ENCODE measurements at places on chromosomes 7 and 10.

GRCh38 chr7:92279396-92280031 is 33.7 kb downstream of the ANKIB1 start:
- H3K36me3 ChIP-seq, result peaks cover 17% of the 10 kb centered on the region
- H3K4me1 ChIP-seq, result peaks cover 5% of the 10 kb centered on the region
- no peak for DNase-seq
- H3K27me3 ChIP-seq, result no peaks in the 10 kb centered on the region
- H3K27ac ChIP-seq, result no peak overlapping the region

GRCh38 chr7:155420116-155420515 is 37.8 kb upstream of the EN2 start:
- DNase-seq, result no peak
- no peaks in the 10 kb centered on the region for H3K36me3 ChIP-seq
- H3K27me3 ChIP-seq, result peaks cover 14% of the 10 kb centered on the region

GRCh38 chr10:63765126-63765525 is 243.9 kb downstream of the REEP3 start:
- DNase-seq, result no peak
- no peaks in the 10 kb centered on the region for H3K36me3 ChIP-seq
- peaks cover 13% of the 10 kb centered on the region for H3K27me3 ChIP-seq
- no peak overlapping the region for H3K4me3 ChIP-seq

DNA sequence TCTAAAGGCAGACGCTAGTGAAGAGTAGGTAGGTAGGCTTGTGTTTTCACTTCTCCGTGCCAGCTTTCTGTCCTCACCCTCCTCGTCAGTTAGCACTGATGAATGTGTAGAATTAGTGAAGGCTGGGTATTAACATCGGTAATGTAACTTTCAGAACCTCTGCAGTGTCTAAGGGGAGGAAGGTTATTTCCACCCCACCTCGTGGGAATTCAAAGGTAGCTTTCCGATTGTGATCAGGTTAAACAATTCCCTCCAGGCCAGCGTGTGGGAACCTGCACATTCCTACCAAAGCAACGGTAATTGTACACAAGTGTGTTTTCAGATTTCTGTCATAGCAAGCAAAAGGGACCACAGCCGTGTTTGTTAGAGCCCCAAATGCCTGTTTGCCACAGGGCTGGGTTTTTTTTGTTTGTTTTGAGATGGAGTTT is 405.0 kb upstream of the GALNT17 start:
- H3K4me3 ChIP-seq, result no peak overlapping the region
- no peaks in the 10 kb centered on the region for H3K36me3 ChIP-seq
- DNase-seq, result no peak
- H3K27me3 ChIP-seq, result no peaks in the 10 kb centered on the region
- H3K27ac ChIP-seq, result no peak overlapping the region

DNA sequence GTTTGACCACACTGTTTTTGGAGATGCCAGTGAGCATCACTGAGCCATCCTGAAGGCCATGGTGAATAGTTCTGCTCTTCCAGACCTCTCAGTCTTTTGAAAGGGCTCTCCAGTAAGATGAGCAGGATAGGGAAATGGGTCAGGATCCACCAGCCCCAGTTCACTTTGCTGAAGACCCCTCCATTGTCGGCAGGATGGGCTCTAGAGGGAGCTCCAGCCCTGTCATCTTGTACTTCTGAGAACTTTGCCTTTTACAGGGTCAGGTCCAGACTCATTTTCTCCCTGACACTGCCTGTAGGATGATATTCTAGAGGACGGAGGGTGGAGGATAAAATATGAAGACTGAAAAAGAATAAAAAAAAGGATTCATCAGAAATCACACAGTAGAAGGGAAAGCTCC is 13.1 kb downstream of the LHFPL3 start:
- no peak overlapping the region for H3K27ac ChIP-seq
- no peaks in the 10 kb centered on the region for H3K4me1 ChIP-seq
- H3K27me3 ChIP-seq, result peaks cover 4% of the 10 kb centered on the region
- H3K4me3 ChIP-seq, result no peak overlapping the region
- no peaks in the 10 kb centered on the region for H3K36me3 ChIP-seq
- DNase-seq, result no peak

DNA sequence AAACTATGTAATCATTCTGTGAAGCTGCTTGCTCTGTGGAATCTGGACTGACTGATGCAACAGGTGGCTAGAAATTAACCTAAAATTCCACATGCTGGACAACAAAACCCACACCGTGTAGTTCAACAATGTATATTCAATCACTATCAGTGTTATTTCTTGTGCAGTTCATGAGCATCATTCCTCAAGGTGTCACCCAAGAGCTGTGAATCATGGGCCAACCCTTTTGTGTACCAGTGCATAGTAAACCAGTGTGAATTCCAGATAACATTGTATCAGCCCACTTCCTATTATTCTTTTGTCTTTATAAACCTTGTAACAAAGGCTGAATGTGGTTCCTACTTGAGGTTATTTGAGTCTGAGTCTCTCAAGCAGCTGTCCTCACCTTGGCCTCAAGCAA is 905.2 kb upstream of the ZNF722 start:
- DNase-seq, result no peak
- H3K27ac ChIP-seq, result no peak overlapping the region
- H3K36me3 ChIP-seq, result no peaks in the 10 kb centered on the region
- no peaks in the 10 kb centered on the region for H3K27me3 ChIP-seq

DNA sequence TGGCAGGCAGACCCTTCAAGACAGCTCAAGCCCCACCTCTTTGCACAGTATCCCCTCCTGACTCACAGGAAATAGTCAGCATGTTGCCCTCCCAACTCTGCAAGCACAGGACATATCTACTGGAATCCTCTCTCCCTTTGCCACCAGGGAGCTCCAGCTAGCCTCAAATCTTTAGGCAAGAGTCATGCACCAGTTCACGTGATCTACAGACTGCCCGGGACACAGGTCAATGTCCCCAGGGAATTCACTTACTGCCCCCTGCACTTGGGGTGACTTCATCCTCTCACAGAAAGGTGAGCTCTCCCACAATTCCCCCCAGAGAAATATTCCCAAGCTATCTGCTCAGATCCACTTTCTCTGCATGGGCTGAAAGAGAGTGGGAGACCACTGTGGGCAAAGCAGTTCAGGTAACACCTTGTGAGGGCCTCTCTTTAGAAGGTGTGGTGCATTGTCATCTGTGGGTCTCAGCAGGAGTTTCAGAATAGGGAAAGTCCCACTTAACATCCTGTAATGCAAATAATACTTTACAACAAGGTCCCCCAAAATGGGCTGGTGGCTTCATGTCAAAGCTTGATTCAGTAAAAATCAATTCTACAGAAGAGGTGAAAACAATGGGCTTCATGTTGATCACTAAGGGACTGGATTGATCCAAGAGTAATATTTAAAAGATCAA is 129.9 kb downstream of the NOC3L start:
- H3K27me3 ChIP-seq, result peaks cover 10% of the 10 kb centered on the region
- no peak overlapping the region for H3K4me3 ChIP-seq

GRCh38 chr7:2199528-2199927 is 33.2 kb downstream of the MAD1L1 start:
- H3K4me1 ChIP-seq, result peaks cover 1% of the 10 kb centered on the region
- no peak for DNase-seq
- no peak overlapping the region for H3K27ac ChIP-seq
- H3K27me3 ChIP-seq, result no peaks in the 10 kb centered on the region

- H3K4me1 ChIP-seq, result peaks cover 7% of the 10 kb centered on the region
- no peak overlapping the region for H3K27ac ChIP-seq
- no peaks in the 10 kb centered on the region for H3K27me3 ChIP-seq
- H3K36me3 ChIP-seq, result no peaks in the 10 kb centered on the region
These were observed 41.1 kb downstream of the STK32C start for GRCh38 chr10:132266594-132267161.

DNA sequence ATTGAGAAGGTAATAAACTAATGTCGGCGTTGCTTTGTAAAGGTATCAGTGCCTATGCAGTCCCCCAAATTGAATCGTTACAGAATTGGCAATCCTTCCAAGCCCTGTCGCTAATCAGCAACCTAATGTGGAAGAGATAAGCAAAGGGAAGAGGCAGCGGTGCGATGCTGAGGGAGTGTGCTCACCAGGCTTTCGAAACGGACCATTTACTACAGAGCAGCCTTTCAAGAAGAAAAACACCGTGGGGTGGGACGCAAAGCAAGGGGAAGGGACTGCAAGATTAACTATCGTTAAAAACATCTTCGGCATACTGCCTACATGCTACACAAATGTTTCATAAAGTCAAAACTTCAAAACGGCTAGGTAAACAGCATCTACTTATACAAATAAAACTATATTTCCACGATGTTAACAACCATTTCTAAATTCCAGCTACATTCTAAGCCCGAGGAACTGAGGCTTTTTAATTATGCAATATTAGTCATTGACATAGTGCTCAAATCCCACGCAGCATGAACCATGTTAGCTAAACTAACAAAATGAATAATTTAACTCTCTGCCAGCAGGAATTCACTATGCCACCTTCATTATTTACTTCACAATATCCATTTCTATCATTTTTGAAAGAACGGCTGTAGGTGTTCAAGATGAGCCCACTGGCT is 85.2 kb downstream of the CHCHD3 start:
- no peak overlapping the region for H3K4me3 ChIP-seq
- DNase-seq, result no peak
- H3K4me1 ChIP-seq, result peaks cover 11% of the 10 kb centered on the region
- H3K36me3 ChIP-seq, result peaks cover 11% of the 10 kb centered on the region
- no peaks in the 10 kb centered on the region for H3K27me3 ChIP-seq

GRCh38 chr10:53396876-53397275 is 624.3 kb upstream of the MBL2 start:
- no peaks in the 10 kb centered on the region for H3K27me3 ChIP-seq
- no peak overlapping the region for H3K27ac ChIP-seq
- DNase-seq, result no peak
- H3K36me3 ChIP-seq, result no peaks in the 10 kb centered on the region

DNA sequence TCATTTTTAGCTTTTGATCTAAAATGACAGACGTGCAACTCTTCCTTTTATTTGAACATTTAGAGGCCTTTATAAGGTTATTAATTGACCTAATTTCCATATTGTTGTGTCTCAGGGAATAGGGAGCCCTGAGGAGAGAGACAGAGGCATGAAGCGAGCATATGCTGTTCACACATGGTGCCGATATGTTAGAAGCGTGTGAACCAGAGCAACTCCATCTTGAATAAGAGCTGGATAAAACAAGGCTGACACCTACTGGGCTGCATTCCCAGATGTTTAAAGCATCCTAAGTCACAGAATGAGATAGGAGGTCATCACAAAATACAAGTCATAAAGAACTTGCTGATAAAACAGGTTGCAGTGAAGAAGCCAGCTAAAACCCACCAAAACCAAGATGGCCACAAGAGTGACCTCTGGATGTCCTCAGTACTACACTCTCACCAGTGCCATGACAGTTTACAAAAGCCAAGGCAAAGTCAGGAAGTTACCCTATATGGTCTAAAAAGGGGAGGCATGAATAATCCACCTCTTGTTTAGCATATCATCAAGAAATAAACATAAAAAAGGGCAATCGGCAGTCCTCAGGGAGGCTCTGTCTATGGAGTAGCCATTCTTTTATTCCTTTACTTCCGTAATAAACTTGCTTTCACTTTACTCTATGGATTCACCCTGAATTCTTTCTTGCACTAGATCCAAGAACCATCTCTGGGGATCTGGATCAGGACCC is 80.1 kb downstream of the SEC61G start:
- H3K4me3 ChIP-seq, result no peak overlapping the region
- peaks cover 2% of the 10 kb centered on the region for H3K27me3 ChIP-seq
- no peak for DNase-seq
- H3K36me3 ChIP-seq, result no peaks in the 10 kb centered on the region
- H3K4me1 ChIP-seq, result no peaks in the 10 kb centered on the region
- no peak overlapping the region for H3K27ac ChIP-seq

DNA sequence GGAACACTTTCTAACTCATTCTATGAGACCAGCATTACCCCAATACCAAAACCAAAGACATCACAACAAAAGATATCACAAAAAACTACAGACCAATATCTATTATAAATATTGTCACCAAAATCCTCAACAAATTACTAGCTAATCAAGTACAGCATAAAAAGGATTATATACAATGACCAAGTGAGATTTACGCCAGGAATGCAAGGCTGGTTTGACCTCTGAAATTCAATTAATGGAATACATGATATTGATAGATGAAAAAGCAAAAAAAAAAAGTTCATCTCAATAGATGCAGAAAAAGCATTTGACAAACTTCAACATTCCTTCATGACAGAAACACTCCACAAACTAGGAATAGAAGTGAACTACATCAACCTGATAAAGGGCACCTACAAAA is 175.3 kb downstream of the LCOR start:
- H3K4me3 ChIP-seq, result no peak overlapping the region
- peaks cover 5% of the 10 kb centered on the region for H3K4me1 ChIP-seq
- peaks cover 10% of the 10 kb centered on the region for H3K36me3 ChIP-seq
- no peak overlapping the region for H3K27ac ChIP-seq
- peaks cover 3% of the 10 kb centered on the region for H3K27me3 ChIP-seq

- H3K36me3 ChIP-seq, result peaks cover 40% of the 10 kb centered on the region
- H3K27ac ChIP-seq, result peak overlapping the region; percentile 98
- DNase-seq, result peak; percentile 31
- no peaks in the 10 kb centered on the region for H3K27me3 ChIP-seq
- H3K4me3 ChIP-seq, result peak overlapping the region; percentile 99
These were observed 780 bp downstream of the ALDH18A1 start for GRCh38 chr10:95655571-95656290.

GRCh38 chr7:125257617-125258016 is 328.0 kb upstream of the POT1 start:
- DNase-seq, result no peak
- H3K36me3 ChIP-seq, result no peaks in the 10 kb centered on the region
- no peak overlapping the region for H3K27ac ChIP-seq
- no peaks in the 10 kb centered on the region for H3K4me1 ChIP-seq

DNA sequence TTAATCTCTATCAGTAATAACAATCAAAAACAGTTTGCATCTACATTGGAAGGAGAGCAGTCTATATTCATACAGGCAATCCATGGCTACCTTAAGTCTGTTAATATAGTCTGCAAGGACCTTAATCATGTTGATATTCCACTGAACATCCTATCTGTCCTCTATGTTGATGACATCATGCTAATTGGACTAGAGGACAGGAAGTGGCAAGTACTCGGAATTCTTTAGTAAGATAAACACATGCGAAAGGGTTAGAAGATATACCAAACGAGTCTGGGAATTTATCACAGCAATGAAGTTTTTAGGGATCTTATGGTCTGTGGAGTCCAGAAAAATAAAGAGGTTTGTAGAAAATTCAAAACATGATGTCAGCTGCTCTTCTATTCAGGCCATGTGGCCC is 11.3 kb upstream of the SAMD9L start:
- no peak overlapping the region for H3K4me3 ChIP-seq
- no peaks in the 10 kb centered on the region for H3K4me1 ChIP-seq
- DNase-seq, result no peak
- H3K27ac ChIP-seq, result no peak overlapping the region
- no peaks in the 10 kb centered on the region for H3K27me3 ChIP-seq

DNA sequence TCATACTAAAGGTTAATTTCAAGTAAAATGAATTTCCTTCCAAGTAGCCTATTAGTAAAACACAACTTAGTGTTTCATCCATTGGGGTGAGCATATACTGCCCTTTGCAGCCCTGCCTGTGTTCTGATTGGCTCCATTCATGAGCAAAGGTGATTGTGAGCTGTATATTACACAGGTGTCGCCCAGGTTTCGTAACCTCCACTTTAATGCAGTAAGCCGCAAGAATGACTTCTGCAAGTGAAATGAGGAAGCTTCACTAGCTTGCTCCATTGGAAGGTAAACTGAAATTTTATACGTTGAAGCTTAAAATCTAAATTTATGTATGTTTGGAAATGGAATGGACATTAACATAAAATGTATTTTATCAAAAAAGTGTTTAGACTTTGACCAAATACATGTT is 24.4 kb downstream of the MTURN start:
- no peaks in the 10 kb centered on the region for H3K27me3 ChIP-seq
- peak overlapping the region; percentile 32 for H3K27ac ChIP-seq
- no peak overlapping the region for H3K4me3 ChIP-seq
- no peak for DNase-seq
- peaks cover 71% of the 10 kb centered on the region for H3K4me1 ChIP-seq

GRCh38 chr10:1070919-1071318 is 14.7 kb downstream of the WDR37 start:
- no peaks in the 10 kb centered on the region for H3K27me3 ChIP-seq
- H3K36me3 ChIP-seq, result peaks cover 12% of the 10 kb centered on the region
- peaks cover 42% of the 10 kb centered on the region for H3K4me1 ChIP-seq
- H3K4me3 ChIP-seq, result no peak overlapping the region
- DNase-seq, result no peak

Data from activated naive CD8-positive, alpha-beta T cell treated with anti-CD3 and anti-CD28 coated beads, Interleukin-2, amount 50 U/mL, for 24 hours (primary cell).